ENCODE measurements at places on chromosomes 5 and 9. TPM values are rescaled to one million over a fixed set of nuclear protein-coding genes. Genes with fewer than 3 reads are reported as not detected.

The MZB1 gene
- total RNA-seq = 2.8 TPM

GRCh38 chr5:163565931-163566608 is 60.7 kb downstream of the MAT2B start:
- DNase-seq = peak; percentile 73

DNA sequence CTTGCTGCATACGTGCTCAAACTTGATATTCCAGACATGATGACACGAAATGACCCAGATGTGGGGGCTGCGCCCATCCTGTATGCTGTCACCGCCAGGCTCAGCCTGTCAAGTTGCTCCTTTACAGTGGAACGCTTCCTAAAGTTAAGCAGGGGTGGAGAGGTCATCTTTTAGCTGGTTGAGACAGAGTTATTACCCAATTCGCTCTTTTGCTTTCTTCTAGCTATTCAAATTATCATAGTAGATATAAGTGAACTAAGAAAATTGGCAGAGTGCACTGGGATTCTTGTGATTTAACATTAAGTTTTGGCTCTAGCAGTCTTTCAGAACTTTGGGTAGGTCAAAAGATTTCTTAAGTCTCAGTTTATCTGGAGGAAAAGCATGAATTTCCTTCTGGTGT is 69.8 kb upstream of the BASP1 start:
- DNase-seq = no peak

The PTGS1 gene
- not detected for total RNA-seq

The FGD3 gene
- 58.8 TPM for total RNA-seq

The CD274 gene
- 15.0 TPM for total RNA-seq

The F2R gene
- total RNA-seq = 0.42 TPM

DNA sequence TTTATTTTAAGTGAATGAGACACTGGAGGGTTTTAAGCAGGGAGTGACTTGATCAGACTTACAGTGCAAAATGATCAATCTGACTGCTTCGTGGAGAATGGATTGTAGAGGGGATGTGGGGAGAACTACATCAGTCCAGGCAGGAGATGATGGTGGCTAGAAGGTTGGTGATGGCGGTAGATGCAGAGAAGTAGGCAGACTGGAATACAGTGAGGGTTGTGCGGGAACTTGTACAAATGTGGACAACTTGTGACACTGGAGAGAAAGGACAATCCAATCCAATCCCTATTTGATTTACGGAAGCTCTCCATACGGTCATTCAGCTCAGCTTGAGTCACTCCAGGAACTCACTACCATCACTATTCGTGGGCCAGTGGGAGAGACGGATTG is 593 bp downstream of the TIGD6 start:
- no peak for DNase-seq

DNA sequence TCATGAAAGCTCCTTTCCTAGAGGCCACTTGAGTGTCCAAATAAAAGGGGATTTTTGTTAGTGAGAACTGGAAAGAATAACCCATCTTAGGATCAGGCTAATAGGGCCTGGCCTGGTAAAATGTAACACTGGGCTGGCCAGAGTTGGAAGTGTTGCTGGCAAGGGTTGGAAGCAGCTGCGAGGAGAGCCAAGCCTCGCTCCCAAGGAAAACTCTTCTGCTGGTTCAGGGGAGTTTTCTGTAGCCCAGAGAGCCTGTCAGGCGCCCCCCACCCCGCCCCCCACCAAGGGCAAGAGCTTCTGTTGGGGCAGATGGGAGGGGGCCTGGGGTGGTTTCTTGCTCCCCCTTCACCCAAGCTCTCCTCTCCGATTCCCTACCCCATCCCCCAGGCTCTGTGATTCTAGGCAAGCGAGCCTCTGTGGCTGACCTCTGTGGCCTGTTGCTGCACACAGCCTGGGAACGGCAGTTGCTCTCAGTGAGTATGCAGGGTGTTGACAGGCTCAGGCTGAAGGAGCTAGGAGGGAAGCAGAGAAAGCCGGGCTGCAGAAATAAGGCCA is 547.8 kb downstream of the CCDC171 start:
- no peak for DNase-seq

Data from activated naive CD4-positive, alpha-beta T cell treated with anti-CD3 and anti-CD28 coated beads for 36 hours (primary cell).